Activated effector memory CD4-positive, alpha-beta T cell treated with anti-CD3 and anti-CD28 coated beads, Interleukin-2, amount 50 U/mL, for 16 hours (primary cell): ENCODE measurements at places on chromosomes 2 and 18.

DNA sequence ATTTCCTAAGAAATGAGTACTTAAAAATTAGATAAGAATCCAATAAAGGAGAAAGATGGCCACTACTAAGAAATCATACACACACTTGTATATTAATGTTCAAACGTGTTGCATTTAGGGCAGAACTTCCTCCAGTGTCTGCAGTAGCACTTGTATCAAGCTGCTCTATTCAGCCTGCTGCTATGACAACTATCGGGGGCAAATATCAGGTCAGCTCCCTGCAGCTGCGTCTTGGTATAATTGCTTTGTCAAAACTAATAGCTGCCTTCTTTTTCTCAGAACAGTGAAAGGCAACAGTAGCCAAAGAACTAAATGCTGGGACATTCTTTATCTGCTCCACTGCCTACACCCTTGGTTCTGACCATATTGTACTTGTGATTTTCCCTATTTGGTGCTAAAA, 300.7 kb downstream of the NOL4 start:
- no peak for DNase-seq

DNA sequence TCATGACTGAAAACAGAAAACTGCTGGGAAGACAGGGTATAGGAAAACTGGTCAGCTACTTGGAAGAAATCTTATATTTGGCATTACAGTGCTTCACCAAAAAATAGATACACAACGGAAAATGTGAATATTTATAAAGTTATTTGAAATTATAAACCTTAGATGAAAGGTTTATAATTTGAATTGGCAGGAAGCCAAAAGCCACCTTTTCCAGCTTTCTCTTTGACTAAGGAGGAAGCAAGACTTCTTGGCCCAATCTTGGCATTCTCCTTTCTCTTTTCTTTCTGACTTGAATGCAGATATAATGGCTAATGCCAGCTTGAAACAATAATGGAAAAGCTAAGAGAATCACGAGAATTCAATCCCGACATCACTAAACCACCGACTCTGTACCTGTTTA, 196.5 kb upstream of the PIK3C3 start:
- no peak for DNase-seq

DNA sequence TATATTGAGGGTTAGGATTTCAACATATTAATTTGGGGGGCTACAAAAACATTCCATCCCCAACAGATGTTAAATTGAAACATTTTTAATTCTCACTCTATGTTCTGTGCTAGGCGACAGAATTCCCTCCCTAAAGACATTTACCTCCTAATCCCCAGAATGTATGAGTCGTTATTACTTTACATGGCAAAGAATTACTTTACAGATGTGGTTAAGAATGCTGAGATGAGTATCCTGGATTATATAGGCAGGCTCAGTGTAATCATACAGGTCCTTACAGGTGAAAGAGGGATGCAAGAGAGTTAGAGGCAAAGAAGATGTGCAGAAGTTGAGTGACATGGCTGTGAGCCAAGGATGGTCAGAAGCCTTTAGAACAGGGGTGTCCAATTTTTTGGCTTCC, 974.1 kb upstream of the ACVR2A start:
- no peak for DNase-seq

DNA sequence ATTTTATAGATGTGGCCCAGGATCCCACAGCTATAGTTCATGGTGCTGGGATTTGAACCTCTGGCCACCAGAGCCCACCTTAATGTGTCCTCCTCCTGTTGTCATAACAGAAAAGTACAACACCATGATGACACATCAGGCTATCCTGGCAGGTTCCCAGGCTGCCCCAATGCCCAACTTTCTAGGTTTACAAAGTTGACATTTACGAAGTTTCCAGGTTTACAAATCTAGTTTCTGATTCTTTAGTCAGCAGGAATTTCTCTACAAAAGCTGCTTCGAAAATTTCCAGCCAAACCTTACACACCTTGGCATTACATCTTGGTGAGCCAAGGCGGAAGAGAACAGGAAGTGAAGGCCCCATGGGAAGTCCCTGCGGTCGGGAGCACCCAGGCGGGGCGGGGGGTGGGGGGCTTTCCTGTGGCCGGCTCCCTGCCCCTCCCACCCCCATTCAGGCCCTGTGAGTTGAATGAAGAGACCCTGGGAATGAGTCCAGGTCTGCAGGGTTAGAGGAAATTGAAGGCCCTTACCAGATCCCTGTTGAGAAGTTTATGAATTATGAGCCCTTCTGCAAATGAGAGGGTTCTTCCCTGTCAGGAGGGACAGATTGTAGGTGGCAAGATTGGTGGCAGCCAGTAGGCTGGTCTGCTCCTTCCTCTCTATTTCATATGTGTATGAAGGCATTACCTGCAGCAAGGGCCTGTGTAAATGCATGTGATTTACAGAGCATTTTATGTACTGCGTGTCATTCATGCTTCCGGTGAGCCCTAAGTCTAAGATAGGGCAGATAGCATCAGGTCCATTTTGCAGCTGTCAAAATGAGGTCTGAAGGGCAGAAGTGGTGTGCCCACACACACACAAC, 11.1 kb upstream of the IL1RN start:
- no peak for DNase-seq

DNA sequence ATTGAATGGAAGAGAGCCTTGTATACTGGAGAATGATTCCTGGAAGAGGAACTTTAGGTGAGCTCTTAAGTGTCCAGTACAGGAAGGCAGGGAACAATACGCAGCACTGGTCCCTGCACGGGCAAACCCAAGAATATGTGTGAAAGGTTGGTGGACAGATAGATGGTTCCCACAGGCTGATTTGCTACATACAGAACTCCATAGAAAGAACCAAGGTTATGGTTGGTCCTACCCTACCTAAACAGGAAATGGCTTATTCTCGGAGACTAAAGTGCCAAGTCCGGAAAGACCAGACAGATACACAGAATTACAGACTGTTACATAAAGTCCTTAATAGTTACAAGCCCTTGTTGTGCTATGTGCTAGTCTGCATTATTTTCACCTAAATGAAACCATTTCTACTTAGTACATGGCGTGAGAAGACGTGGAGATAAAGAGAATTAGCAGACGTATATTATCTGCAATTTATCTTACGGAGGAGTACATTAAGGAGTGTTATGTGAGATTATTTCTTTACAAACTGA, 1.2 kb downstream of the REV1 start:
- no peak for DNase-seq

- no peak for DNase-seq
These were observed 52.6 kb downstream of the PTPRM start for GRCh38 chr18:7619676-7620075.

DNA sequence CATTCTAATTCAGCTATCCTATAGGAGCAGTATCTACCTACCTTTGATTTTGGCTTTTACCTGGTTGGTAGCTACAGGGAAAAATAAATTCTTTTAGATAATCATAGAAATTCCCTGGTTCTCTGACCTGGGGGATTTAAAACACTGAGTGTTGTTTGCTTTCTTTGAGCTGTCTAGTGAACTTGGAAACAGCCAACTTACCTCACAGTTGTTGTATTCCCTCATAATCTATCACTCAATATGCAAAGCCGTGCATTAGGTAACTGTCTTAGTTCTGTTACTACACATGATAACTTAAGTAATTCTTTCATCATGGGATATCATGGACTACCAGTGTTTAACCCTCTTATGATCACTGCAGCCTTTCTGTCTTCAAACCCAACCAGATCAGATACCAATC, 127.8 kb downstream of the TTC27 start:
- no peak for DNase-seq

GRCh38 chr2:161384864-161385263, 31.2 kb upstream of the TBR1 start:
- DNase-seq, result no peak

GRCh38 chr2:62939735-62940491, 110.7 kb upstream of the OTX1 start:
- no peak for DNase-seq

DNA sequence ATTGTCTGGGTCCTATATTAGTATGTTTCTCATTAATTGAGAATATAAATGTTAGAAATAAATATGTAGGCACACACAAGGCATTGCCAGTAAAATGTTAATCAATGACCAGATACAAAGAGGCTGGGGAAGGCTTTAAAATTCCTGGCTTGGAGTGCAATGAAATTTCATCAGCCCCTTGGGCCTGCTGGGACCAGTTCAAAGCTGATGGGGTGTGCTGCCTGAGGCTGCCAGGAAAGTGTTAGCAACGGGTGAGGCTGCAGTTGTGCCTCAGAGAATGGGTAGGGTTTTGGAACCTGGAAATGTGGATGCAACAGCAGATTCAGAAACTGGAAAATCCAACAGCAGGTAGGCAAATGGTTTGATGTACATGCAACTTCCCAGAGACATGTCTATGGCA, 68.9 kb downstream of the DIPK1C start:
- no peak for DNase-seq

GRCh38 chr2:66535574-66536289, 100.8 kb downstream of the MEIS1 start:
- DNase-seq, result no peak

DNA sequence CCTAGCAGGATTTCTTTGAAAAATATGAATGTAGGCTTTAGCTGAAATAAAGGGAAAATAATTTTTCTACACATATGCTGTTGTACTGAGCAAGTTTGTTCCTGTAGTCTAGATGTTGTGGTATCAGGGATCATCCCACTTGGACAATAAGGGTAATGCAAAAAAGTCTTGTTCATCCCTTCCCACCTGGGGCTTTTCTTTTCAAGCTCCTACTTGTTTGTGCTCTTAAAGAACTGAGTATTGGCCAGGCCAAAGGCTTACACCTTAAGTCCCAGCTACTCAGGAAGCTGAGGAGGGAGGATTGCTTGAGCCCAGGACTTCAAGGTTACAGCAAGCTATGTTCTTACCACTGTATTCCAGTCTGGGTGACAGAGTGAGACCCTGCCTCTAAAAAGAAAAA, 35.5 kb downstream of the ZC3H6 start:
- no peak for DNase-seq
